ENCODE measurements at places on chromosomes 7 and 10.

- DNase-seq: no peak
These were observed 350.3 kb upstream of the TEX47 start for GRCh38 chr7:89145801-89146200.

DNA sequence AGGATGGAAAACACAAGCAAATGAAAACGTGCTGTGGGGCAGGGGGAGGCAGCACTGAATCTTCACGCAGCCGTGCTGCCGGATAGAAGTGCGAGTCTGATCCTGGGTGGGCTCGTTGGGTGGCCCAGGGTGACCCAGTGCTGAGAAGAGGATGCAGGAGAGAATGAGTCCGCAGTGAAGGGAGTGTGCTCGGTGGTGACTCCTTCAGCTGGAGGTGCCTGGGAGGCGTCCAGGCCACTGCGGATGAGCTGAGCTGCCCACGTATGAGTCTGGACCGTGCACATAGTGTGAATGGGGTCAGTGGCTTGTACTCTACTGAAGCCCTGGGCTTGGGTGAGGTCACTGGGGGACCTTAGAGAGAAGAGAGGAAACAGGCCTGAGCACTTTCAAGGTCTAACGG lies 190.0 kb upstream of the MGMT start:
- DNase-seq: no peak

DNA sequence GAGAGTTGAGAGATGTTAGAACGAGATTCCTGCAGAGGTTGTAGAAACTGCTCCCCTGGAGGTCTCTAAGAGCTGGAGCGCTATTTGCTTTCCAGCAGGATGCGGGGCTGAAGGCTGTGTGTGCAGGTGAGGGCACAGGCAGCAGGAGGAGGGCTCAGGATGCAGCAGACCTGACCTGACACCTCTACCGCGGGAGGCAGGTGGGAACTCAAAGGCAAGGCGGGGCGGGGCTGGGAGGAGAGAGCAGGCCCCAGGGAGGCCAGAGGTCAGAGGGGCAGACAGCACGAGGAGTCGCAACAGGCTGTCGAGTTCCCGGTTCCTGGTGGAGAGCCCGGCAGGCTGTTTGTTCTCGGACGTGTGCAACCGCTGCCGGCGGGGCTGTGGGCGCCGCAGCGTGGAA lies 7.9 kb upstream of the CRTAC1 start:
- no peak for DNase-seq

GRCh38 chr7:142832417-142832816 lies 22.5 kb upstream of the EPHB6 start:
- DNase-seq: no peak

DNA sequence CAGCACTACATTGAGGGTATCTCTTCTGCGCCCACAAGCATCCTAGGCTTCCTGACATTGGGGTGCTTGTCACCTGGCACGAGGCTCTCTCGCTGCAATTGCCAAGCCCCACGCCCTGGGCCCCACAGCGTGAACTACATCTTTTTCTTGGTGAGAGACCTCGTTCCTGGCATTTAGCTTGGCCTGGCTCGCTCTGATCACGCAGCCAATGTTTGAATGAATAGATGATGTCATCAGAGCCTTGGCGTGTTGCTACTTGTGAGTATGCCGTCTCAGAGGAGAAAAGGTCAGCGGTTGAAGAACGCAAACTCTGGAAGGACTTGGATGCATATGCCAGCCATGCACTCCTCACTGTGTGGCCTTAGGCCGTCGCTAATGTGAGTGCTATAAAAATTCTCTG lies 150.2 kb upstream of the AUTS2 start:
- no peak for DNase-seq

DNA sequence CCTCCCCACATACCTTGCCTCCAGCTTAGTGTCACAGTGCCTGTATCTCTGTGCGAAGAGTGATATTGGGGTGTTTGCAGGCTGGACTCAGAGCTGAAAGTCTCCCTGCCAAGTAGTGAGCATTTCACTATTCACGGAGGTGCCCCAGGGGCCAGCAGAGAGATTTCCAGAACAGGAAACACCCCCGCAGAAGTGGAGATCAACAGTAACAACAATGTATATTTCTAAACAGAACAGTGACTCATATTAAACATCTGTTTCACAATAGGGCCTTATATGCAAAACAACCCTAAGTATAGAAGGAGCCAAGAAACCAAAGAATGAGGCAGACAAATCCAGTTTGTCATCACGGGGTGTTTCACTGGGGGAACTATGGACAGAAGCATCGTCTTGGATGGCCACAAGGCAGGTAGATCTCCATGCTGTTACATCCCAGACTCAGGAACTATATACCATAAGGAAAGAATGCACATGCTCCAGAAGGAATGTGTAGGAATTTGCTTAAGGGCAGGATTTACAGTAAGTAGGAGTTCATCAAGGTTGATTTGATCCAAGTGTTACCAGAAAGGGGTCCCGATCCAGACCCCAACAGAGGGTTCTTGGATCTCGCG lies 29.3 kb upstream of the CCL24 start:
- no peak for DNase-seq

DNA sequence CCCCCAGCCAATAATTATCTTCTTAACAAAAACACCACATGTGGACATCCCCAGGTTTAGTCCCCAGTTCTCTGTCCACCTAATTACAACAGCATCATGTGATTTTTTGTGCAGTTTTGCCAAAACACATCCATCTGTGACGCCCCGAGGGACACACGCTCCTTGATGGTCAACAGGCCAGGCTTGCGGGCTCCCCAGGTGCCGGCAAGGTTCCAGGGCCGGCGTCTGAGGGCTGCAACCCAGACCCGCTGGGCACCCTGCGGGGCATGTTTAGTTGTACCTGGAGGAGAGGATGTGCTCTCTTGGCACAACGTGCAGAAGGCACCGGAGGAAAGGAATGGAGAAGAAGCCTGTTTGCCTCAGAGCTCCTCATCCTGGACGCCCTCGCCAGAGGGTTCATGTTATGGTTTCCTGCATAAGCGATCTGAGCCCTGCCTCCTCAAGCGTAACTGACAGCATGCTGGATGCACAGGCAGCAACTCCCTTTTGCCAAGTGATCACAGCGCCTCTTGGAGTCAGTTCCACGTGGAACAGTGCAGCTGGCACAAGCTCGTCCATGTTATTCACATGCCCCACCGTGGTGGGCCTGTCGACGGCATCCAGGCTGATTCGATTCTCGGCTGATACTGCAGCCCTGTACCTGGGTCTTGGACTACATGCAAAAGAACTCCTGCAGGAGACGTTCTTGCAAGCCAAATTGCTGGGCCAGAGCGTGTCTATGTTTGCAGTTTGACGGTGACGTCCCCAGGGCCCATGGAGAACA lies 41.6 kb downstream of the JAKMIP3 start:
- DNase-seq: no peak

- DNase-seq: no peak
These were observed 54.7 kb upstream of the EGR2 start for GRCh38 chr10:62870866-62871265.

- DNase-seq: no peak
These were observed 5.9 kb upstream of the BHLHA15 start for GRCh38 chr7:98205162-98205845.

DNA sequence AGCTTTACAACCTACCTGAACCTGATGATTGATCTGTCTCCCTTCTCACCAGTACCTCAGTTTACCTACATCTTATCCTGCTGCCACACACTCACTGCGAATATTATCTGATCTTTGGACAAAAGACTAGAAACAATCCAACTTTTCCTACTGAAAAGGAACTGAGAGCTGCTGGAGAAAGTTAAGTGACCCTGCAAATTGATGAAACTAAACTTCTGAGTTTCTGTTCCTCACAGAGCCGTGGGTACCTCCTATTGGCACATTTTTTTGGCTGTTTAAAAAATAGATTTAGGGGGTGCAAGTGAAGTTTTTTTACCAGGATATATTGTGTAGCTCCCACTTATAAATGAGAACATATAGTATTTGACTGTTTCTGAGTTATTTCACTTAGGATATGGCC lies 66.0 kb upstream of the STARD3NL start:
- no peak for DNase-seq

DNA sequence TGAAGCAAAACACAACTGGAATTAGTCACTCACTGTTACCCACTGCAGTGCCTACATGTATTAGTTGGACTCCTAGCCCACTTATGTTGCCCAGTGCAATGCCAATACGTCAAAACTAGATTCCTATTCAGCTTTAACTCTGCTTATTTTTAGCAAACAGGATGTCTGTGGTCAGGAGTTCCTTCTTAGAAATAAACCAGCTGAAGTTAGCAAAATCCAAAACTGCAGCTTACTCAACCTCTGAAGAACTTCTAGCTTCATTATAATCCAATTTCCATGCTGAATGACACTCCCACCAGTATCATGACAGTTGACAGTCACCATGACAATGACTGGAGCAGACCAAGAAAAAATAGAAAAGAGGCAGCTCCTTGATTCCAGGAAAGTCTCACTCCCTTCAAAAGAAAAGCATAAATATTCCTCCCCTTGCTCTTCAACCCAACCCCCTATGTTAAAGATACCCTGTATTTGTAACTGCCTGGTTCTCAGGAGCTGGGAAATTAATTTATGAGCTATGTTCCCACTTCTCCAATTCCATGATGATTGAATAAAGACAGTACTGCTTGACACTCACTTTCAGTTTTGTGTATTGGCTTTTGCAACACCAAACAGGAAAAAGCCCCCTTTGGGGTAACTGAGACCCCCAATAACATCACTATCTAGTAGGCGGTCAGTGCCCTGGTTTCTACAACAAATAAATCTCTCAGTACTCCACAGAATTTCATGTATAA lies 327.4 kb downstream of the SORCS1 start:
- no peak for DNase-seq

GRCh38 chr10:68155615-68156210 lies 46.4 kb downstream of the MYPN start:
- DNase-seq: no peak

GRCh38 chr10:14613588-14613920 lies 161.1 kb downstream of the FAM107B start:
- no peak for DNase-seq

DNA sequence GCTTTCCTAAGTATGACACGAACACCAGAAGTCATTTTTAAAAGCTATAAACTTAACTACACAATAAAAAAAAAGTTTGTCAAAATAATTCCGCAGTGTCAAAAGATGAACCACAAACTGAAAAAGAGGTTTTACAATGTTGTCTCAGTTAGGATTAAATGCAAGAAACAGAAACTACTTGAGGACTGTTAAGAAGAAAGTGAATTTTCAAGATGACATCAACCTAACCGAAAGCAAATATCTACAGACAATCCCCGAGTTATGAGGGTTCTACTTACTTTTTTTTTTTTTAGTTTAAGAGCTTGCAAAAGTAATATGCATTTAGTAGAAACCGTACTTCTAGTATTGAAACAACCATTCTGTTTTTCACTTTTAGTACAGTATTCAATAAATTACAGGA lies 62.3 kb downstream of the TFPI2 start:
- DNase-seq: no peak

- DNase-seq: no peak
These were observed 35.7 kb downstream of the CCDC7 start for GRCh38 chr10:32481606-32482005.

DNA sequence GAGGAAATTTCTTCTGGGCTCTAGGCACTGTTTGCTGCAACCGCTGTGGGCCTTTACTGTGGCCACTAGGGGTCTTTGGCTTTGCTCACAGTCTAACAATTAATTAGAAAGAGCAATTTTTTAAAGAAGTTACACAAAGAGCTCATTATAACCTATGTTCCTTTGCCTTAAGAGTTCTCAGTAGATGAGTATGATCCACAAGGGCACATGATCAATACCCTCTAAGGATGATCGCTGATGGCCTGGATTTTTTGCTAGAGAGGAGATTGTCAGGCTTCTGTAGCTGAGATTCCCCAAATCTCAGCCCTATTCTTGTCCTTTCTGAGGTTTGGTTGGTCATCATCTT lies 80.8 kb upstream of the RHOBTB1 start:
- DNase-seq: no peak

GRCh38 chr10:74145133-74145532 lies 5.5 kb downstream of the AP3M1 start:
- no peak for DNase-seq

DNA sequence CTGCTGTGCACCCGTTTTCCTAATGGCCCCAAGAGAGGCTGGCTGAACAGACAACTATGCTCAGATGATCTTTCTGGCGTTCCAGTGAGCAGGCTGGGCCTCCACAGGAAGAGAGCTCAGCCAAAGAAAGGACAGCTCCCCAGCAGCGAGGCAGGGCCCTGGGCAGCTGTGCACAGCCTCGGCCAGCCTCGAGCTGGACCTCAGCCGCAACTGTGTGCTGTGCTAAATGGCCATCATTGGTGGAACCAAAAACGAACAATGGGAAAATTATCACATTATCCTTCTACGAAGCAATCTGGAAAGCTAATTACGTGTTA lies 97.5 kb downstream of the CTBP2 start:
- DNase-seq: no peak

- no peak for DNase-seq
These were observed 26.0 kb upstream of the NKX6-2 start for GRCh38 chr10:132811891-132812481.

DNA sequence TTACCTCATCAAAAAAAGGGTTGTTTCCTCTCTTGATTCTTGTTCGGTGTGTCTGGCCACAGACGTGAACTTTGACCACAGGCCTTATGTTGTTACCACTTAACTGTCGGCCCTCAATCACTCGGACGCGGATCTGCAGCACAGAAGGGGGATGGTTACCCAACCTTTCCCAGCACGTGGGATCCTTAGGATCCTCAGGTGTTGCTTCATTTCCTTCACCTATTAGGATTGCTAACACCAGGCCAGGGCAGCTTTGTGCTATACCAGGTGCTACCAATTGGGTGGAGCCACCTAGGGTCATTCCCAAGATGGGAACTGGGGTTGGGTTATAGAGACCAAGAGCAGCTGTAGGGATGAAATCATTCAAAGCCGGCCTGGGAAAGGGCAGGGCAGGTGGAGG lies 73.4 kb downstream of the MYOF start:
- DNase-seq: no peak

DNA sequence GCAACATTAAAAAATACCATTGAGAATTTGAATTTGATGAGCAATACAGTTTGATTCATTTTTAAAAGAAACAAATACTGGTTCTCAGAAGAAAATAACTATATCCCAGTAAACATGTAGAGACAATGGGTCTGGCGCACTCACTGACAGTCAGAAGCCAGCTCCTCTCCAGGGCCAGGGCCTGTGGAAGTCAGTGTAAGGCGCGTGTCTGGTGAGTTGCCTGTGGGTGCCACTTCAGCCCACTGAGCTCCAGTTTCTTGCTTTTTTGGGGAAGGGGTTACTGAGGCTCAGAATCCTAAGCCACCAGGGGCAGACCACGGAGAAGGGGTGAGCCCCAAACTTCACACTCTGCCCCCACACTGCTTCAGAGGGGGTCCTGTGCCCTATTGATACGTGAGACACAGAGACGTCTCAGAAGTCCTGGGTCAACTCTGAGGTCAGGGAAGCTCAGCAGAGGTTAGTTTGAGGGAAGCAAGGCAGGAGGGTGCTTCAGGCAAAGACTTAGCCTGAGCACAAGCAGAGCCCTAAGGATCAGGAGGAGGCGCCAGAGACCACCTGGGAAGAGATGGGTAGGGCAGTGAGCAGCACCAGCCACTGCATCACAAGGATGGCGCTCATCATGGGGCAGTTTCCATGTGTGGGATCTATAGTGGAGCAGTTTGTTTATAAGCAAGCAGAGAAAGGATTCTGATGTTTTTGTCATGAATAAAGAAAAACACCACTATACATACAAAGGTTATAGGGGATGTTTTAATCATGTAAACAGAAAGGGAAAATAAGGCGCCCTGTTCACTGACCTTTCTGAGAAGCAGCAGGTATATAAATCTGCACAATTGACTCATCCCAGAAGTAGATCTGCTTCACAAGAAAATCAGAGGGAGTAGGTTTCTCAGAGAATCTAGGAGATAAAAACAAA lies 95.7 kb downstream of the PKD1L1 start:
- DNase-seq: no peak

- DNase-seq: no peak
These were observed 59.1 kb downstream of the TFAM start for GRCh38 chr10:58444321-58444720.

All from NCI-H1694 treated with DMSO at 0.1 percent for 48 hours (cell line).